ENCODE measurements at places on chromosomes 5 and 9.

DNA sequence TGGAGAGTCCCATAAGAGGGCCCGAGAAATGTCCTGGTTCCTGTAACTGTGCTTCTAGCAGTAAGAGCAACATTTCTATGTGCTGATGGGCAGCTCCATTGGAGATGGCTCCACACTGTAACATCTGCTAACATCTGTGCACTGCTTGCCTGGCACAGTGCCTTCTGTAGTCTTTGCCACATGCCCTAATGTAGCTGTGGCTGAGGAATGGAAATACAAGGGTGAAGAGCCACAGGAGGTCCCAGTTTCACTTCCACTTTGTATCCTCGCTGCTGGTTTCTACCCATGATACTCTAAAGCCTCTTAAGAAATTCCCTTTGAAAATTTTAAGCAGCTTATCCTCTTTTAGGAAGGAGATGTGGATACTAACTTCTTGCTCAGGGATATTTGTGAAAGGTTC, 97.4 kb downstream of the HOMER1 start:
- no peak for DNase-seq

GRCh38 chr9:106677830-106678229, 185.1 kb upstream of the ZNF462 start:
- DNase-seq: no peak

DNA sequence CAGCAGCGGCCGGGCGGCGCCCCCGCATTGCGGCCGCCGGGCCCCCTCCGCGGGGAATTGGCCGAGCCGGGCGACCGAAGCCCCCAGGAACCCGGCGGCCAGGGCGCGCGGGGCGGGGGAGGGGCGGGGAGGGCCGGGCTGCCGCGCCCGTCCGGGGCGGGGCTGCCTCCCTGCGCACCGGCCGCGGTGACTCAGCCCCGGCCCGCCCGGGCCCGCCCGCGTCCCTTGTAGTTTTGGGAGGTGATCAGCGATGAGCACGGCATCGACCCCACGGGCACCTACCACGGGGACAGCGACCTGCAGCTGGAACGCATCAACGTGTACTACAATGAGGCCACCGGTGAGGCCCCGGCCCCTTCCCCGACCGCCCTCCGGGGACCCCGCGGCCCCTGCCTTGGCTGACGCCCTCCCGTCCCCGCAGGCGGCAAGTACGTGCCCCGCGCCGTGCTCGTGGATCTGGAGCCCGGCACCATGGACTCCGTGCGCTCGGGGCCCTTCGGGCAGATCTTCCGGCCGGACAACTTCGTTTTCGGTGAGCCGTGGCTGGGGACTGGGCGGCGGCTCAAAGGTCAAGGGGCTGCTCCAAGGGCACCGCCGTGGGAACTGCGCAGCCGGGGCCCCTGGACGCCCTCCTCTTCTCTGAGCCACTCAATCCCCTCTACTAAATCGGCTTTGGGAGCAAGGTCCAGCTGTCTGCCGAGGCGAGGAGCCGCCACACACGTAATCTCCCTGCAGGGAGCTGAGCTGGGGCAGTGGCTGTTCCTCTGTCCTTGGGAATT, 592 bp downstream of the TUBB4B start:
- DNase-seq: peak; percentile 41

DNA sequence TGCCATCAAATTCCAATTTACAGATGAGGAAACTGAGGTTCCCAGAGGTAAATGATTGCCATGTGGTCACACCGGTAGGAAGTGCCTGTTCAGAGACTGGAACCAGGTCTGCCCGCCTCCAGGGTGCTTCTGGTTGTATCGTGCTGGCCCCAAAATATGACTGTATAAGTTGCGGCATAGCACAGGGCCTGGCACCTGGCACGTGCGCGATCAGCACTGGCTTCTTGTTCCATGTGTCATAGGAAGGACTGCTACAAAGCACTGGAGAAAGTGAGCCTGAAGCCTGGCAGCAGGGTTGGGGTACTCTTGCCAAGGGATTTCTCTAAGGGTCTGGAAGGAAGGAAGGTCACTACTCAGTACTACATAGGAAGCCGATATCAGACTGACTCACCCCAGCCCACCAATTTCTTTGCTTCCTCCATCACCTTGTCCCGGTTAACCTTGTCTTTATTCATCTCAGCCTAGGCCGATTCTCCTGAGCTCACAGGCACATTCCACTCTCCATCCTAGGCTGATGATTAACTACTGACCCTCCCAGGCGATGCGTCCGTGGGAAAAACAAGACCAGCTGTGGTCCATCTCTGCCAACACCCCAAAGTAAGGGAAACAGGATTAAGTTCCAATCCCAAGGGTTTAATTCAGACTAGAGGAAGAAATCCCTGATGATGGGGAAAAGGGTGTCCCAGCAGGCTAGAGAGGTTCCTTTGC, 1.8 kb downstream of the HRH2 start:
- no peak for DNase-seq

GRCh38 chr9:77856615-77857014, 175.0 kb downstream of the GNAQ start:
- DNase-seq: no peak
